ENCODE measurements at places on chromosomes 6 and 20.

- no peak overlapping the region for H3K27ac ChIP-seq
- no peaks in the 10 kb centered on the region for H3K36me3 ChIP-seq
- H3K4me1 ChIP-seq: no peaks in the 10 kb centered on the region
- no peak for DNase-seq
- no peaks in the 10 kb centered on the region for H3K27me3 ChIP-seq
Observed at GRCh38 chr6:2962004-2962403, 9.4 kb downstream of the SERPINB6 start.

DNA sequence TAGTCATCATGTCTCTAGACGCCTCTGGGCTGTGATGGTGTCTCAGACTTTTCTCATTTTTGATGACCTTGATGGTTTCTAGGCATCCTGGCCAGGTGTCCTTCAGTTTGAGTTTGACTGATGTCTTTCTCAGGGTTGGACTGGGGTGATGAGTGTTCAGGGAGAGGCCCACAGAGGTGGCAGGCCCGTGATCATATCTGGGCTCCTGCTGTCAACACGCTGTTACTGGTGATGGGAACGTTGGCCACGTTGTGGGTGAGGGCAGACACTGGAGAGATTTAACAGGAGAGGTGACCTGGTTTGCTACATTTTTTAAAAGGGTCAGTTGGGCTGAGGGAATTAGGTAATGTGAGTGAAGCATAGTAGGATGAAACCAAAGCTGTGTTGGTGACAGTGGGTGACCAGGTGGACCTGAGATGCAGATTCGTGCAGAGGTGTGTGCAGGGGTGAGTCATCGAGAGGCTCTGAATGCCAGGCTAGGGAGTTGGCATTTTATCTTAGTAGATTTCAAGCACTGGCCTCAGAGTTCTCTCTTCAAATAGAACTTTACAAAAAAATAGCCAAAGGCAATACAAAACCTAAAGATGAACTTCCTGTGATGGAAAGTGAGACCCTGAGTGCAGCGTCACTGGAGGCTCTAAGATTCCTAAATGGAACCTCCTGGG lies 174.1 kb downstream of the CDH26 start:
- no peak overlapping the region for H3K4me3 ChIP-seq
- no peaks in the 10 kb centered on the region for H3K4me1 ChIP-seq
- no peak overlapping the region for H3K27ac ChIP-seq
- no peak for DNase-seq
- no peaks in the 10 kb centered on the region for H3K27me3 ChIP-seq

DNA sequence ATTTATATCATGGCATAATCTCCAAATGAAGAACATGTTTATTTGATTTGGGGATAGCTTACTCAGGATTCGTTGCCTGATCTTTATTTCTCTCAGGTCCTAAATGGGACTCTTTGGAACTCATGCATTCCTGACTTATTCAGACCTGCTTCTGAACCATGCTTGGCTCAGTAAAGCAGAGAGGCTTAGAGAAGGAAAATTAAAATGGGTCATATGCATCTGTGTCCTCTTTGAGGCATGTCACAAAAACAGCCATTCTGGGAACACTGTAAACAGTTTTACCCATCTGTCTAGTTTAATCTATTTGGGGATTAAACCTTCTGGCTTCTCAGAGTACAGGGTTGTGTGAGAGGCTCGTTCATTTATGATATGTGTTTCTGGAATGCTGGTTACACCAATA lies 1017.3 kb downstream of the KIF16B start:
- no peaks in the 10 kb centered on the region for H3K4me1 ChIP-seq
- no peak overlapping the region for H3K4me3 ChIP-seq
- no peaks in the 10 kb centered on the region for H3K36me3 ChIP-seq

GRCh38 chr6:159109391-159109790 lies 59.8 kb upstream of the FNDC1 start:
- no peak overlapping the region for H3K4me3 ChIP-seq
- H3K36me3 ChIP-seq: no peaks in the 10 kb centered on the region
- peak overlapping the region; percentile 92 for H3K27ac ChIP-seq
- no peak for DNase-seq

DNA sequence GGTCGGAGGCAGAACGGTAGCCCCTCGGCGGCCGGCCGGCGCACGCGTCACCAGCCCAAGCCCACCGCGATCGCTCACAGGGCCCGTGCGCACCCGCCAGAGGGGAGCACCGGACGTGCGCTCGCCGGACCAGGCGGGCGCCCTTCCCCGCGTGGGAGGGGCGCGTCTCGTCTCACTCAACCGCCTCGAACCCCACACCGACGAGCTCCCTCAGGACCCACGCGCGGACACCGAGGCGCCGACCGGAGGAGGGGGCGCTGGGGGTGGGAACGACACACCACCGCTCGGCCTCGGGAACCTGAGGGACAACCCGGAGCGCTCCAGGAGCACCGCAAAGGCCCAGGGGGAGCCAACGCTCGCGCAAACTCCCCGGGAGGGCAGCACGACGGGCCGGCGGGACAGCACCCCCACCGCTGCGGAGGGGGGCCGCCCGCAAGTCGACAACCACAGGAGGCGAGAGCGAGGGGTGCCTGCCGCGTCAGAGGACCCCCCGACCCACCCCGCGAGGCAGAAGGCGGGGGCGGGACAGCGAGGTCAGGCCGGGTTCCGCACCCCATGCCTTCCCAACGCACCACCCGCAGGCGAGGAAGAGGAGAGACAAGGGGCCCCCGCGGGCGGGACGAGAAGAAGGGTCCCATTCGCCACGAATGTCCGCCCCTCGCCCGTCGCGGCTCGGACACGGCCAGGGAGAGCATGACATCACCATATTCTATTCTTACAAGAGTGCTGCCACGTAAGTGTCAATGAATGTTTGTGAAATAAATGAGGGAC lies 512.7 kb upstream of the ZNF337 start:
- H3K36me3 ChIP-seq: no peaks in the 10 kb centered on the region
- peak; percentile 21 for DNase-seq
- peaks cover 2% of the 10 kb centered on the region for H3K27me3 ChIP-seq
- peak overlapping the region; percentile 33 for H3K27ac ChIP-seq
- peak overlapping the region; percentile 38 for H3K4me3 ChIP-seq

DNA sequence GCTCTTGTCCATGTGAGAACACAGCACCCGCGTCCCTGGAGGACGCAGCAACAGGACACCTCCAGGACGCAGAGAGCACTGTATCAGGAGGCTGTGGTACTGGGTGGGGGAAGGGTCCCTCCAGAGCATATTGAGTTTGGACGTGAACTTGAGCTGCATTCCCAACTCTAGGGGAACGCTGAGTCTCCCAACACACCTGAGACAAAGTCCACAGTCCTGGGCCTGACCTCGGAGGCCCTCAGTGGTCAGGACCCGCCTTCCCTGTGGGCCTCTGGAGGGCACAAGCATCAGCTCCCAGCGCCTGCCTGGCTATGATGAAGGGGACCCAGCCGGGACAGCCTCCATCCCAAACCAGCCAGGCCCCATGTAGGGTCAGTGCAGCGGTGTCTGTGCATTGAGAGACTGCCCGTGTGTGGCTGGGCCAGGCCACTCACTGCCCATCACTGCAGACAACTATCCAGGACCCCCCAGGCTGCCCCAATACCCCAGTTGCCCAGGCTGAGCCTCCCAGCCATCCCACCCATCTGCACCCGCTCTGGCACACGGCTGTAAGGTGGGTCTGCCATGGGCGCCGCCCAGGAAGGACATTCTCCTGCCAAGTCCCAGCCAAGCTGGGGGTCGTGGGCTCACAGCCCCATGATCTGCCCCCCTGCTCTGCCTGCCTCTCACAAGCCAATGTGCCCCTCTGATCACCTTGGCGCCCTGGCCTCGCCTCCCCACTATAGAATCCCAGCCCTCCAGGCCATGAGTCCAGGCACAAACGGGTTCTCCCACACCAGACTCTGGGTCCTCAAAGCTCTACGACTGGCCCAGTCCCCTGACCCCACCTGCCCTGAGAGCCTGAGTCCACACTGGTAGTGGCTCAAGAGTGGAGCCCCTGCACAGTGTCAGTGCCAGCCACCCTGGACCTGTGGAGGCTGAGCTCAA lies 115.7 kb downstream of the TAF4 start:
- DNase-seq: no peak
- H3K4me1 ChIP-seq: no peaks in the 10 kb centered on the region
- no peaks in the 10 kb centered on the region for H3K36me3 ChIP-seq
- no peak overlapping the region for H3K4me3 ChIP-seq
- H3K27me3 ChIP-seq: no peaks in the 10 kb centered on the region

- H3K27me3 ChIP-seq: no peaks in the 10 kb centered on the region
- H3K4me3 ChIP-seq: no peak overlapping the region
- H3K36me3 ChIP-seq: no peaks in the 10 kb centered on the region
- H3K27ac ChIP-seq: no peak overlapping the region
- H3K4me1 ChIP-seq: peaks cover 65% of the 10 kb centered on the region
- DNase-seq: no peak
Observed at GRCh38 chr6:16766836-16767745, 5.8 kb upstream of the ATXN1 start.

GRCh38 chr6:133701633-133702331 lies 187.1 kb upstream of the TCF21 start:
- H3K27me3 ChIP-seq: no peaks in the 10 kb centered on the region
- no peaks in the 10 kb centered on the region for H3K36me3 ChIP-seq
- no peaks in the 10 kb centered on the region for H3K4me1 ChIP-seq
- H3K27ac ChIP-seq: no peak overlapping the region

DNA sequence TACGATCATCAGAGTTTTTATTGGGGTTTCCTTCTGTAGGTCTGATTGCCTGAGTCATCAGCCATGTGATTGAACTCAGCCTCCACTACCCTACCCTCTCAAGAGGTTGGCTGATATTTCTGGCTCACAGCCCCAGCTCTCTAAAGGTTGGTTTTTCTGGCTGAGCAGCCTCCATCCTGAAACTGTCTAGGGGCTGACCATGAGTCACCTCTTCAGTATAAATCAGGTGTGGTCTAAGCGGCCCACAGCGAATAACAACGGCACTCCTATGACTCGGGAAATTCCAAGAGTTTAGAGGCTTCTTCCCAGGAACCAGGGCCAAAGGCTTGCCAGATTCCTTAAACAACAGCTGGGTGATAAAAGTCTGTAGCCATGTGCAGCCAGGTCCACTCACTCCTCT lies 115.5 kb downstream of the SOD2 start:
- no peak overlapping the region for H3K27ac ChIP-seq
- peaks cover 3% of the 10 kb centered on the region for H3K27me3 ChIP-seq
- H3K4me1 ChIP-seq: no peaks in the 10 kb centered on the region
- H3K4me3 ChIP-seq: no peak overlapping the region

GRCh38 chr6:10351791-10352190 lies 63.1 kb downstream of the TFAP2A start:
- H3K4me3 ChIP-seq: no peak overlapping the region
- H3K27ac ChIP-seq: no peak overlapping the region
- no peaks in the 10 kb centered on the region for H3K4me1 ChIP-seq
- no peaks in the 10 kb centered on the region for H3K27me3 ChIP-seq
- no peaks in the 10 kb centered on the region for H3K36me3 ChIP-seq

All from CD4-positive, CD25-positive, alpha-beta regulatory T cell (primary cell).